Osteoblast (primary cell): ENCODE measurements at places on chromosomes 16 and 17. TPM values are rescaled to one million over a fixed set of nuclear protein-coding genes. Genes with fewer than 3 reads are reported as not detected.

DNA sequence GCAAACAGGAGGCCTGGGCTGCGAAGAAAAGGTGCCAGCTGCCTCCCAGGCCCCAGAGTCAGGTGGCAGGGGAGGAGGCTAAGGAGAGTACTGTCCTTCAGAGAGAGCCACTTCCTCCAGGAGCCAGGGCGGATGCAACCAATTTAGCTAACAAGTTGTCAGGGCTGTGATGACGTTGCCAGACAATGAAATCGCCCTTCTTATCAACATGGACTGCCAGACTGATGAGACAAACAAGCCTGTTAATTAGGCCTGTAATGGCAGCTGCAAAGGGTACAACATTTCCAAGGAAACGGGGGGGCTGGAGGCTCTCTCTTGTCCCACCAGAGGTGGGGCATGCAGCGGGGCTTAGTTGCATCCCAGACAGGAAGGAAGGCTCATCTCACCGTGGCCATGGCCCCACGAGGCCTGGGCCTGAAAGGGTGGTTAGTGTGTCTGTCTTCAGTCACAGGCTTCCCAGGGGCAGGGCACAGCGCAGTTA is 111.8 kb downstream of the SDK2 start:
- H3K36me3 ChIP-seq, result no peaks in the 10 kb centered on the region
- H3K4me3 ChIP-seq, result no peak overlapping the region
- H3K27me3 ChIP-seq, result no peaks in the 10 kb centered on the region
- DNase-seq, result peak; percentile 59

DNA sequence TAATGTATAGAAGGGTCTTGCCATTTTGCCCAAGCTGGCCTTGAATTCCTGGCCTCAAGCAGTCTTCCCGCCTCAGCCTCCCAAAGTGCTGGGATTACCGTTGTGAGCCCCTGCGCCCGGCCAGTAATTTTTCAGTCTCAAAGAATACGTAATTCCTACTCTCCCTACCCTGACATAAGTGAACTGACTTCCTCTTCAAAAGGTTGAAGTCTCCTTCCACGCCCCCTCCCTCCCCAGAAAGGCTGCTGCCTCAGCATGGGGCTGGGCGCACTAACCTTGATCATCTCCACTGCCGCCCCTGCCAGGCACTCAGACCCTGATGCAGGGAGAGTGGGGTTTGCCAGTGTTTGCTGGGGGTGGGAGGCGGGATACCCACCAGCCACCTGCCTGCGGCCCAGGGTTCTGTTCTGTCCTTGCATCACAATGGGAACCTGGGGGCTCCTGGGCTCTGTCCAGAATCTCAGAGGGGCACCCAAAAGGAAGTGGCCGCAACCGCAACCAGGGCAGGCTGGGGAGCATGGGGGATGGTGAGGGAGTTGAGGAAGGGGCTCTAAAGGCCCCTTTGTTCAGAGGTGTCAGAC is 27.5 kb downstream of the KIFC3 start:
- peaks cover 9% of the 10 kb centered on the region for H3K4me1 ChIP-seq
- no peak overlapping the region for H3K4me3 ChIP-seq
- H3K36me3 ChIP-seq, result peaks cover 32% of the 10 kb centered on the region
- no peak overlapping the region for H3K27ac ChIP-seq
- no peaks in the 10 kb centered on the region for H3K27me3 ChIP-seq
- no peak for DNase-seq

- no peaks in the 10 kb centered on the region for H3K36me3 ChIP-seq
- H3K4me1 ChIP-seq, result no peaks in the 10 kb centered on the region
- H3K27me3 ChIP-seq, result no peaks in the 10 kb centered on the region
- DNase-seq, result no peak
- H3K27ac ChIP-seq, result no peak overlapping the region
Measured at GRCh38 chr16:30186444-30186781, 3.0 kb downstream of the CORO1A start.

DNA sequence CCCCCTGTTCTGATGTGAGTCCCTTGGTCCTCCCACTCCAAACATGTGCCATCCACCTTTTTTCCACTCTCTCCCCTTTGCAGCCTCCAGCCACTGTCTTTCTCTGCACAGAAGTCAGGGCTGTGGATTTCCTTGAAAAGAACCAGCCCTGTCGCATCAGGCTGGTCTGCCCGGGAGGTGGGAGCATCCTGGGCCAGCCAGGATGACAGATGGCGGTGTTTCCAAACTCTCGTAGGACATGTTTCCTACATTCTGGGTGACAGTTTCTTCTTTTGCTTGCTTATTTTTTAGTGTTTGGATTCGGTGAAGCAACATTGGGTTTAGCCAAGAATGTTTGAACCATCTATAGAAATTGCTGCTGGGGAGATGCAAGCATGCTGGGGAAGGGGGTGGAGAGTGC is 100.8 kb downstream of the CCDC182 start:
- no peaks in the 10 kb centered on the region for H3K4me1 ChIP-seq
- no peaks in the 10 kb centered on the region for H3K27me3 ChIP-seq
- no peak overlapping the region for H3K27ac ChIP-seq
- H3K4me3 ChIP-seq, result no peak overlapping the region
- no peaks in the 10 kb centered on the region for H3K36me3 ChIP-seq
- DNase-seq, result peak; percentile 35

GRCh38 chr17:902463-902862 is 77.1 kb downstream of the NXN start:
- no peak overlapping the region for H3K4me3 ChIP-seq
- H3K4me1 ChIP-seq, result peaks cover 39% of the 10 kb centered on the region
- DNase-seq, result no peak
- H3K27ac ChIP-seq, result no peak overlapping the region
- no peaks in the 10 kb centered on the region for H3K36me3 ChIP-seq
- H3K27me3 ChIP-seq, result no peaks in the 10 kb centered on the region

GRCh38 chr16:24009098-24009497 is 173.3 kb downstream of the PRKCB start:
- H3K27me3 ChIP-seq, result no peaks in the 10 kb centered on the region
- no peak overlapping the region for H3K4me3 ChIP-seq
- H3K27ac ChIP-seq, result no peak overlapping the region
- no peaks in the 10 kb centered on the region for H3K4me1 ChIP-seq

DNA sequence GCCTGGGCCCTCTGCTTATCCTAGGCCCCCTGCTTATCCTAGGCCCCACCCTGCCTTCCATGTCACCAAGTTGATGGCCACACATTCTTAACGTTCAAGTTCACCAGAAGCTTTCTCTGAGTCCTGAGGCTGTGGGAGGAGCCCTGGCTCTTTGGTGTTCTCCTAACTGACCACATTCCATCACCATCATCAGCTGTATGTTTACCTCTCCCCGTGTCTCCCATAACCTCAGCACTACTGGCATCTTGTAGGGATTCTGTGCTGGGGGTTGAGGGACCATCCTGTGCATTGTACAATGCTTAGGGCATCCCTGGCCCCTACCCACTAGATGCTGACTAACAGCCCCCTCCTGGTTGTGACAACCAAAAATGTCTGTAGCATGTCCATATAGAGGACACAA is 99.3 kb downstream of the NDE1 start:
- no peaks in the 10 kb centered on the region for H3K36me3 ChIP-seq
- no peak for DNase-seq
- no peaks in the 10 kb centered on the region for H3K4me1 ChIP-seq
- no peak overlapping the region for H3K27ac ChIP-seq

GRCh38 chr17:40471846-40472732 is 28.8 kb downstream of the IGFBP4 start:
- H3K36me3 ChIP-seq, result no peaks in the 10 kb centered on the region
- H3K4me1 ChIP-seq, result peaks cover 28% of the 10 kb centered on the region

DNA sequence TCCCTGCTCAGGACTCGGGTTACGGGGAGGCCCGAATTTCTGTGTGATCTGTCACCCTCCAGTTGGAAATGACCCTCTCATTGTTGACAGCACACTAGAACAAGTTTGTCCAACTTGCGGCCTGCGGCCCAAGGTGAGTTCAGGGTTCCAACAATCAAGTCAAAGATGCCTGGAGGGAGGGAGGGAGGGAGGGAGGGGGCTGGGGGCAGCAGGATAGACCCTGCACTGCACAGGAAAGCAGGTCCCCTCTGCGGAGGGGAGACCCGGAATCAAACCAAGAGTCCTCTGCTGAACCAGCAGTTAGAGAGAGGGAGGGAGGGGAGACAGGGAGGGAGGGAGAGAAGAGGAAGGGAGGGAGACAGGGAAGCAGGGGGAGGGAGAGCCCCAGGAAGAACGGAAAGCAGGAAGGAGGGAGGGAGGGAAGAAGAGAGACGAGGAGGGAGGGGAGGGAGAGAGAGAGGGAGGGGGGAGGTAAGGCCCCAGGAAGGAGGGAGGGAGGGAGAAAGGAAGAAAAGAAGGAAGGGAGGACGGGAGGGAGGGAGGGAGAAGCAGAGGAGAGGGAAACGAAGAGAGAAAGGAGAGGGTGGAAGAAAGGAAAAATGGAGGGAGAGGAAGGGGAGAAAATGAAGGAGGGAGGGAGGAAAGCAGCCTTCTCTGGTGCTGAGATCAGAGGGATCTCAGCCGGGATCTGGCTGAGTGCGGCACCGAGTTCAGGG is 96.7 kb upstream of the CDH5 start:
- H3K4me1 ChIP-seq, result peaks cover 40% of the 10 kb centered on the region
- H3K4me3 ChIP-seq, result peak overlapping the region; percentile 59
- H3K27me3 ChIP-seq, result no peaks in the 10 kb centered on the region
- peak; percentile 62 for DNase-seq

GRCh38 chr17:9802294-9802693 is 10.9 kb upstream of the DHRS7C start:
- no peaks in the 10 kb centered on the region for H3K27me3 ChIP-seq
- DNase-seq, result no peak
- H3K4me1 ChIP-seq, result no peaks in the 10 kb centered on the region
- H3K4me3 ChIP-seq, result no peak overlapping the region
- no peaks in the 10 kb centered on the region for H3K36me3 ChIP-seq

DNA sequence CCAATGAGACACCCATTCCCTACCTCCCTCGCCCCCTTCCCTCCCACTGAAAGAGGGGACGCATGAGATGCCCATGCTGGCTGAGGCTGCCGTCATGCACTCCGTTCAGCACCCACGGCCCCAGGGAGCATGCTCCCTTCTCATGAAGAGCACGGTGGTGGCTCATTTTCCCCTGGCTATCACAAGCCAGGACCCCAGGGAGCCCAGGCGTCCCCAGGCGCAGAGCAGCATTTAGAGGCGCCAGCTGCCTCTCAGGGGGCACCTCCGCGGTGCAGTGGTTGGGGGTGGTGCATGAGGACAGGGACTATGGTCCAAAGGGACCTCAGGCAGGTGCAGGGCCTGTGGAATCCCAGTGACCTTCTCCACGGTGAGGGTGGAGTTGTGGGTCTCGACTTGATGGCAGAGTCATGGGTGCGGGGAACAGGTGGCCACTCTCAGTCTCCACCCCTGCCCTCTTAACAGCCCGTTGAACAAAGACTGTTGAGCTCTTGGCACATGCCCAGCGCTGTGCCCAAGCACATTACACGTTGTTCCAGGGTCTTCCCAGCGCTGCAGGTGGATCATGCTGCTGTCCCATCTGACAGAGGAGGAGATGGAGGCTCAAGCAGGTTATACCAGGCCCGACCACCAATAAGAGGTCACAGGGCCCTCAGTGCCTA is 13.6 kb downstream of the KIF19 start:
- no peaks in the 10 kb centered on the region for H3K36me3 ChIP-seq
- H3K4me3 ChIP-seq, result no peak overlapping the region
- no peaks in the 10 kb centered on the region for H3K4me1 ChIP-seq
- H3K27me3 ChIP-seq, result peaks cover 9% of the 10 kb centered on the region

DNA sequence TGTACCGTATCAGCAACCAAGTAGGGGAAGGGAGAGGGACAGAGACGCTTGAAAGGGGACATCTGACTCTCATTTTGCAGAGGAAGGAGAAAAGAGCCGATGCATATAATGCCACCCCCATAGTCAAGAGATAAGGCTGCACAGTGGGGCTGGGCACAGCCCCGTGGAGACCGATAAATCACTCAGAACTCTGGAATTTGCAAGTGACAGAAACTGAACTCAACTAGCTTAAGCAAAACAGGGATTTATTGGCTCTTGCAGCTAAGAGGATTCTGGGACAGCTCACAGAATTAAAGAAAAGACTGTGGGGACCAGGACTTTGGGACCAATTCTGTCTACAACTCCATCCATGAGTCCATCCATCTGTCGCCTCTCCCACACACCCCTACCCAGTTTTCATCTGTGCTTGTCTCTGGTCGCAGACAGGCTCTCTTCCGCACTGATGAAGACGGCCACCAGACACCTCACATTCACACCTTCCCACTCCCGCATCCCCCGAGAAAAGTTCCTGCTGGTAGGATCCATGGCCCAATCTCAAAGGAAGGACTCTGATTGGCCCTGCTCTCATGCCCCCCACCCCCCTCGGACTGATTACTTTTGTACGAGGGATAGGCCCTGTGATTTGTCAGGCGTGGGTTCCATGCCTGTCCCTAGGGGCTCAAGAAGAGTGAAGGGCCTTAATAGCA is 105.9 kb upstream of the RPL38 start:
- no peaks in the 10 kb centered on the region for H3K27me3 ChIP-seq
- H3K4me1 ChIP-seq, result no peaks in the 10 kb centered on the region
- H3K27ac ChIP-seq, result no peak overlapping the region
- H3K4me3 ChIP-seq, result no peak overlapping the region
- DNase-seq, result no peak

DNA sequence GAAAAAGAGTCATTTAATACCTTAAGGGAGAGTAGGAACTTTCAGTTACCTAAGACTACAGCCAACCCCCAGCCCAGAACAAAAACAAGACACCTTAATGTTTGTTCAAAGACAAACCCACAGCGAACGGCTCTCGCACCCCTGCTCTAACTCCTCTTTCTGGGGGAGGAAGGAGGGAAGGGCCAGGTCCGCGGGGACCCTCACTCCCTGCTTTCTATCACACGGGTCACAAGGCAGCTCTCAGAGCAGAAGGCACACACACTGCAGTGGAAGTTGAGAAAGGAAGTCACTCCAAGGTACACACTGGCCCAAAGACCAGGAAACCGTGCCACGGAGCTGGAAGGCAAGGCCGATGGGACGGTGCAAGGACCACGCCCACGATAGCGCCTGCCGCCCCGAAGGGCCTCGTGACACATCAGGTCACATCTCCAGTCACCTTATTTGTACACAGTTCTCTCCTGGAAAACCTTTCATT is 10.0 kb downstream of the LITAFD start:
- no peaks in the 10 kb centered on the region for H3K27me3 ChIP-seq
- DNase-seq, result peak; percentile 50
- H3K36me3 ChIP-seq, result peaks cover 56% of the 10 kb centered on the region
- H3K4me3 ChIP-seq, result no peak overlapping the region
- peaks cover 12% of the 10 kb centered on the region for H3K4me1 ChIP-seq

- no peaks in the 10 kb centered on the region for H3K27me3 ChIP-seq
- H3K36me3 ChIP-seq, result no peaks in the 10 kb centered on the region
- peaks cover 10% of the 10 kb centered on the region for H3K4me1 ChIP-seq
- DNase-seq, result no peak
Measured at GRCh38 chr17:82837586-82838320, 2.1 kb downstream of the ZNF750 start.

GRCh38 chr16:28277537-28278388 is 14.6 kb upstream of the SBK1 start:
- peaks cover 12% of the 10 kb centered on the region for H3K27me3 ChIP-seq
- peak overlapping the region; percentile 75 for H3K4me3 ChIP-seq
- H3K36me3 ChIP-seq, result no peaks in the 10 kb centered on the region
- H3K4me1 ChIP-seq, result no peaks in the 10 kb centered on the region

GRCh38 chr17:81941484-81942166 is 4.5 kb upstream of the PYCR1 start:
- H3K27me3 ChIP-seq, result peaks cover 7% of the 10 kb centered on the region
- peaks cover 3% of the 10 kb centered on the region for H3K4me1 ChIP-seq
- no peak overlapping the region for H3K4me3 ChIP-seq

HSD17B1 gene
- 1.1 and 1.5 TPM in 2 replicates for total RNA-seq

NUPR1 gene
- total RNA-seq, result 27.9 and 31.5 TPM in 2 replicates
